ENCODE measurements at places on chromosomes 2 and 18.

- no peak for DNase-seq
Observed at GRCh38 chr18:13120255-13120654, 98.3 kb upstream of the LDLRAD4 start.

DNA sequence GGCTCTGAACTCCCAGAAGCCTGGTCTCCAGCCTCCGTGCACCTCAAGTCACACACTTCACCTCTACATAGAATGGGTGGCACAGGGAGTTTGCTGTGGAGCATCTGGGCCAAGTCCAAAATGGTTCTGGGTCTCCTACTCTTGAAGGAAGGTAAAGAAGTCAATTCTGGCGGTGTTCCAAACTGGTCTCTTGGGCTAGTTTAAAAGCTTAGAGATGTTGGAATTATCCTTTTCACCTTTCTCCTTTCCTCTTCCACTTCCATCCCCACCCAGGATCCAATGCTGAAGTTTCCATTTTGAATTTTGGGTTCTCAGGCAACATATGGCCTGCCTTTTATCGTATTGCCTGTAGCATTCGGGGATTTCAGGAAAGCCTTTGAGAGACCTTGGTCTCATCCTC lies 325.2 kb downstream of the PDE11A start:
- no peak for DNase-seq

- peak; percentile 26 for DNase-seq
Observed at GRCh38 chr2:136242687-136243277, 124.8 kb upstream of the CXCR4 start.

DNA sequence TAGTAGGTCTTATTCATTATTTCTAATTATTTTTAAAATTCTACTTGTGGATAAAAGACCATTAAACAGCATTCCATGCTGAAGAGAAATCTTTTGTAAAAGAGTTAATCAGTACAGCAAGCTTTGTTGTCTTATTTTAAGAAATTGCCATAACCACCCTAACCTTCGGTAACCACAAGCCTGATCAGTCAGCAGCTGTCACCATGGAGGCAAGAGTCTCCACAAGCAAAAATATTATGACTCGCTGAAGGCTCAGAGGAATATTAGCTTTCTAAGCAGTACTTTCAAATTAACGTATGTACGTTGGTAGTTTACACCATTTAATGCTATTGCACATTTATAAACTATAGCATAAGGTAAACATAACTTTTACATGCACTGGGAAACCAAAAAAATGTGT lies 650.5 kb upstream of the LINC00305 start:
- no peak for DNase-seq

GRCh38 chr18:65751155-65752085 lies 608 bp downstream of the CDH7 start:
- no peak for DNase-seq

DNA sequence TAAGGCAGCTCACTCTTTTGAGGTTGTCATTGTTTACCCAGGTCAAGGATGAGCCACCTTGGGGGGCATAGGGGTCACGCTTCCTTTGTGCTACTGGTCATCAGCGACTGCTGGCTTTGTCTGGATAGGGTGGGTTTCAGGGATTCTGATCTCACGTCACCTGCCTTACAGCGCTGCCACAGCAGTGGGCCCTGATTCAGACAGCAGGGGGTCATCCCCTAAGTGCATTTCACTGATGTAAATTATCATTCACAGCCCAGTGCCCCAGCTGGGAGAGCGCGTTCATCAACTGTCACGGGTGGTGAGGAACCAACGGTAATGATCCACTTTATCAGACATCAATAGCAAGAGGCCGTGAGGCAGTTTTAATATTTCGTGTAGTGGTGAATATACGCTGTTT lies 291.2 kb downstream of the NEDD4L start:
- no peak for DNase-seq

Measured in CD8-positive, alpha-beta memory T cell (primary cell).